Caco-2 (cell line): ENCODE measurements at places on chromosomes 5 and 9.

- no peak for DNase-seq
Measured at GRCh38 chr5:127586066-127586770, 62.7 kb upstream of the CTXN3 start.

DNA sequence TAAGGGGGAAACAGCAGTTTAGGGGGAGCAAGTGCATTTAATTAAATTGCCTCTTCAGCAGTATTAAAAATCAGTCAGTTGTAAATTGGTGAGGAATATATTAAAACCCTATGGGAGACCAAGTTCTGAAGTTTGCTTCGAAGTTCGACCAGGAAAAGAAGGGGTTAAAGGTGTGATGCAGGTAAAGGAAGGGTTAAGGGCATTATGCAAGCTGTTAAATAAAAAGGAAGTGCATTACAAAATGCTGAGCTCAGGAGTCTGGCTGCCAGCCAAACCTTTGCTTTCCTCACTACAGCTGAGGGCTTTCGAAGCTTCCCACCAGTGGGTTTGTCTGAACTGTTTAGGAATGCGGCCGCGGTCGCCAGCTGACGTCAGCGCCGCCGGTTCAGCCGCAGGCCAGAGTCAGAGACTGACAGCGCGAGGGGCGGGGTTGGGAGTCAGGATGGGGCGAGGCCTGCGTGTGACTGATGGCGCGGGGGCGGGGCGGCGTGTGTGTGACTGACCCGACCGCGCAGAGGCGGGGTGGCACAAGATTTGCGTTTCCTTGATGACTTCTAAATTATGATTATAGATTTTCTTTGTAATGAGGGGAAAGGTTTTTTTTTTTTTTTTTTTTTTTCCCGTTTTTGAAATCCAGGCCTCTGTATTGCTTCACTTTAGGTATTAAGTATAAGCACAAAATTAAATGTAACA, 76.6 kb downstream of the ZSWIM6 start:
- DNase-seq: peak; percentile 97

- no peak for DNase-seq
Measured at GRCh38 chr5:1063661-1064382, 48.0 kb downstream of the SLC12A7 start.

GRCh38 chr5:116394186-116394867, 180.3 kb downstream of the SEMA6A start:
- DNase-seq: no peak

GRCh38 chr5:6043491-6044310, 334.6 kb downstream of the MED10 start:
- no peak for DNase-seq

GRCh38 chr9:9764821-9765220, 848.0 kb downstream of the PTPRD start:
- no peak for DNase-seq

DNA sequence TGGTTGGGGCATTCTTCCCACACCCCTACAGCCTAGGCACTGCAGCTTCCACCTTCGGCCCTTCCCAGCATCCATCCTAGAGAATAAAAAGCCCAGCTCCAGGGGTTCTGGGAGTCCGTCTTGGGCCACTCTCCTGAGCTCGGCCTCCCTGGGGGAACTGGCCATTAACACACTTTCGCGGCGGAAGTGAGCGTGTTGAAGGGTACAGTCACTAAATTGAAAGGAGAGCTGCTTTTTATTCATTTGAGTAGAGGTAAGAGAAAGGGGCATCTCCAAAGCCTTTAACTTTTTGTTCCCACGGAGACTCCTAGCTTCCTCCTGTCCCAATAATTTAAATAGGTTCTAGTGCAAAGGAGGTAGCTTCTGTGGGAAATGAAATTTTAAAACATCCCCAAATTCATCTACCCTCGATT, 31.0 kb upstream of the NFIB start:
- no peak for DNase-seq

- no peak for DNase-seq
Measured at GRCh38 chr5:173882632-173883031, 5.5 kb upstream of the CPEB4 start.

DNA sequence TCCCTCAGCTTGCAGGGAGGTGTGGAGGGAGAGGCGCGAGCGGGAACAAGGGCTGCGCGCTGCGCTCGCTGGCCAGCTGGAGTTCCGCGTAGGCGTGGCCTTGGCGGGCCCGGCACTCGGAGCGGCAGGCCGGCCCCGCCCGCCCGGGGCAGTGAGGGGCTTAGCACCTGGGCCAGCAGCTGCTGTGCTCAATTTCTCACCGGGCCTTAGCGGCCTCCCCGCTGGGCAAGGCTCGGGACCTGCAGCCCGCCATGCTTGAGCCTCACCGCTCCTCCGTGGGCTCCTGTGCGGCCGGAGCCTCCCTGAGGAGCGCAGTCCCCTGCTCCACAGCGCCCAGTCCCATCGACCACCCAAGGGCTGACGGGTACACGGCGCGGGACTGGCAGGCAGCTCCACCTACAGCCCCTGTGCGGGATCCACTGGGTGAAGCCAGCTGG, 1516.4 kb downstream of the EFNA5 start:
- DNase-seq: no peak

DNA sequence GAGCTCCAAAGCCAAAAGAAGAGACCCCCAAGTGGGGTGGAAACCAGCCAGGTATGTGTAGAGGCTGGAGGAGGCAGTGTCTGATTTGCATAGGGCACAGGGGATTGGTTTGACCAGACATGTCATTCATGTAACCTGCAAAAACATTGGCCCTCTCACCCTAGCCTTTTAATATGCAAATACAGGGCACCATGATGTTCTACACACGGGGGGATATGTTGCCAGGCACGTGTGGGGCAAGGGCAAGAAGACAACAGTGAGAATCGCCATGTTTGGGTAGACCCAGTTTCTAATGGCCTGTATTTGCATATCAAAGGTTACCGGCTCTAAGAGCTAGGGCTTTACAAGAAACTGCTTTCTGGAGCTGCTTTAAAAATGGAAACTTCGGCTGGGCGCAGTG, 208.9 kb downstream of the GOLPH3 start:
- DNase-seq: no peak

DNA sequence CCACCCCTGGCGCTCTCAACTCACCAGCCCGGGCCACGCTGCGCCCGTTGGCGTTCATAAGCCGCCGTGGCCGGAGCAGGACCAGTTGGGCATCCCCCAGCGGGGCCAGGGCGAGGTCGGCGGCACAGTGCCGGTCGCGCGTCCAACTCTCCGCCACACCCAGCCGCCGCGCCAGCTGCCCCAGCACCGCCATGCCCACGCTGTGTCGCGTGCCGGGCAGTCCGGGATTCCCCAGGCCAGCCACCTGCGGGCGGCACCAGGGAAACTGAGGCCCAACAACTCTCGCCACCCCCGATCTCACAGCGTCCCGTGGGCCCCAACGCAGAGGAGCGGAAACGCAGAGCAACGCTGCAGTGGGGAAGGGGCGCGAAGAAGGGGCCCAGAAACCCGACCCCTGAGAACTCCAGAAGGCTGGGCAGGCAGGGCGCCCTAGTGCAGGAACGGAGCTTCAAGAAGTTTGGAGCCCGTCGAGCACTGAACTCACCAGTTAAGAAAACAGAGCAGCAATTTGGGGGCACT, 453 bp downstream of the PTRH1 start:
- DNase-seq: peak; percentile 30

GRCh38 chr5:88824141-88824540, 58.8 kb downstream of the MEF2C start:
- DNase-seq: no peak

DNA sequence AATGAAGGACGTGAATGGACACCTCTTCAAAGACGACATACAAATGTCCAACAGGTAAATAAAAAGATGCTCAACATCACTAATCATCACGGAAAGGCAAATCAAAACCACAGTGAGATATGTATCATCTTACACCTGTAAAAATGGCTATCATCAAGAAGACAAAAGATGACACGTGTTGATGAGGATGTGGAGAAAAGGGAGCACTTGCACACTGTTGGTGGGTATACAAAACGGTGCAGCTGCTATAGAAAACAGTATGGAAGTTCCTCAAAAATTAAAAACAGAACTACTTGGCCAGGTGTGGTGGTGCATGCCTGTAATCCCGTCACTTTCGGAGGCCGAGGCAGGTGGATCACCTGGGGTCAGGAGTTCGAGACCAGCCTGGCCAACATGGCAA, 47.9 kb downstream of the STK10 start:
- no peak for DNase-seq

- DNase-seq: no peak
Measured at GRCh38 chr9:124220946-124221451, 36.8 kb upstream of the NEK6 start.

DNA sequence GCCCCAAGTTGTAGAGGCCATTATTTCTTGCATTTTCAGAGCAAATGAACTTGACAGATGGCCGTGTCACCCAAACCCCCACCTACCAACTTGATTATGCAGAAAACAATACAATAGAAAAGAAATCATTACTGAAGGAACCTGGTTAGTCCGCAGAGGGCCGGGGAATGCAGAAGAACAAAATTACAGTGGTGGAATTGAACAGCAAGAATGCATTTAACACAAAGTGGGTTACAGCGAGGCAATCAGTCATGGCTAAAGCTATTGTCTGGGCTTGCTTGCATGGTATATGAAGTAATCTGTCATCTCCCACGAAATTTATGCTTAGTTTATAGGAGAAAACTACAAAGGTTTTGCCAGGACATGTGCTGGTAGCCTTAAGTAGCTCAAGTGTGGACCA, 238.3 kb upstream of the IRX1 start:
- no peak for DNase-seq

GRCh38 chr9:25935188-25935587, 256.9 kb upstream of the TUSC1 start:
- no peak for DNase-seq

DNA sequence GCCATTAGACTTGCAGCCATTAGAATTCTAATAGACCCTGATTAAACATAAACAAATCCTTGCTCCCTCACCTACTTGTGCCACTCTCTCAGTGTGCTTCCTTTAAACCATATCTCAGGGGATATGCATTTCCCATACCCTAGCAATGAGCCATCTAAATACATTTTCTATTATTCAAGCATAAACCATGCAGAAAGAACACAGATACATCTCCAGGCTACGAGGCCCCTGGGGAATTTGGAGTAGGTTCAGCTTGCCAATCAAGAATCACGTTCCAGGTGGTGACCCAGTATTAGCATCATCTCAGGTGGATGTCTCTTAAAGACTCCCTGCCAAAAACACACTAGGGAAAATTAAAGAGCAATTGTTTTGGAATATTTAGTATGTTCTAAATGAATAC, 93.0 kb upstream of the CCL21 start:
- no peak for DNase-seq

- peak; percentile 44 for DNase-seq
Measured at GRCh38 chr9:96376891-96377874, 6.3 kb downstream of the SLC35D2 start.

DNA sequence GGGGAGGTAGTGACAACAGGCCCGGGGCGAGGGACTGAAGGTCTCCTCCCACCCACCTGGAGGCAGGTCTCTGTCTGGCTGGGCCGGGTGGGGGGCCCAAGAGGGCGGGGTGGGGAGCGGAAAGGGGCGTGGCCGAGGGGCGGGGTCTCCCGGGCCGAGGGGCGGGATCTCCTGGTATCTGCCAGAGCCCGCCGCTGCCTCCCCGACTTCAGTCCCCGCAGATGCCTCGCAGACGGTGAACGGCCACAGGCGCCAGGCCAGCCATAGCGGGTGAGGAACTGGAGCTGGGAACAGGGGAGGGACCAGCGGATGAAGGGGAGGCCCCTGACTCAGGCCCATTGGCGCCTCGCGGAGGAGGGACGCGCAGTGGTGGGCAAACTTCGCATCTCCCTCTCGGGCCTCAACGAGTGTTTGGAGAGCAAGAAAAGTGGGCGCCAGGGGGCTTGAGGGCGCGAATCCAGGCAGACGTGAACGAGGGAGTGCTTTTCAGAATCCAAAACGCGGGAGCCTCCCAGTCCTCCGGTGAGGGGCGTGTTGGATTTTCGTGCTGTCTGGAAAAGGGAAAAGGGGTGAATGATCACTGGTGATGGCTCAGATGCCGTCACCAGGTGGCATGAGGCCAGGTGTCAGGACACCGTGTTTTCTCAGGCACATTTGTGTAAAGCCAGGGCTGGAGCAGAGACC, at the start of gene ADGRD2:
TSS of gene ADGRD2 (plus strand) at position 211 of the 684 bp plus-strand sequence. CDS start 1,216 bp downstream, outside the sequence.
- DNase-seq: no peak

DNA sequence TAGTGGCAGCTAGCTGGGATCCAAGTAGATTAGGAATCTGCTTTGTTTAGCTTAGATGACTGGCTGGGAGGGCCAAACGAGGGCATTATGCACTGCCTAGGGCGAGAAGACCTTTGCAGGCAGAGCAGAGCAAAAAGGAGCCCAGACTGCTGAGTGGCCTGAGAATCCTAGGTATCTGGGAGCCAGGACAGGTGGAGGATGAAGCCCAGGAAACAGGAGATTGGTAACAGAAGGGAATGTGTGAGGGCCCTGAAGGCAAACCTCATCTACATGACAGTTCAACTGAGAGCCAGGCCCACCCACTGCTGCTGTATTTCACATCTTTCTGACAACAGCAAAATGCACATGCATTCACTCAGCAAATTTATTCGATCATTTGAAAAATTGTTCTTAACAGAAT, 192.3 kb downstream of the DTWD2 start:
- DNase-seq: no peak

DNA sequence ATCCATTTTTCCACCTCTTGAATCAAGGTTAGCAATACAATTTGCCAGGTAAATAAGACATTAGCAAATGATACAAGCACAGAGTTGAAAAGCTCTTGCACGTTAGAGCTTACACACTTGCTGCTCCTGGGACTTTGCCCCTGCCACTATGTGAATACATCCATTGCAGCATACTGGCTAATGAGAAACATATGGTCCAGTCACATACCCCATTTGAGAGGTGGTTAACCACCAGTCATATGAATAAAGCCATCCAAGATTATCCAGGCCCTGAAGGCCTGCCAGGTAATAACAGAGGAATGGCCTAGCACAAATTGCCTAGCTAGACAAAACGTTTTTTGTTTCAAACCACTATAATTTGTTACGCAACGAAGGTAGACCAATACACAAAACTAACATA, 45.8 kb upstream of the FTMT start:
- DNase-seq: no peak

GRCh38 chr9:100088202-100088601, 10.6 kb downstream of the ERP44 start:
- no peak for DNase-seq

DNA sequence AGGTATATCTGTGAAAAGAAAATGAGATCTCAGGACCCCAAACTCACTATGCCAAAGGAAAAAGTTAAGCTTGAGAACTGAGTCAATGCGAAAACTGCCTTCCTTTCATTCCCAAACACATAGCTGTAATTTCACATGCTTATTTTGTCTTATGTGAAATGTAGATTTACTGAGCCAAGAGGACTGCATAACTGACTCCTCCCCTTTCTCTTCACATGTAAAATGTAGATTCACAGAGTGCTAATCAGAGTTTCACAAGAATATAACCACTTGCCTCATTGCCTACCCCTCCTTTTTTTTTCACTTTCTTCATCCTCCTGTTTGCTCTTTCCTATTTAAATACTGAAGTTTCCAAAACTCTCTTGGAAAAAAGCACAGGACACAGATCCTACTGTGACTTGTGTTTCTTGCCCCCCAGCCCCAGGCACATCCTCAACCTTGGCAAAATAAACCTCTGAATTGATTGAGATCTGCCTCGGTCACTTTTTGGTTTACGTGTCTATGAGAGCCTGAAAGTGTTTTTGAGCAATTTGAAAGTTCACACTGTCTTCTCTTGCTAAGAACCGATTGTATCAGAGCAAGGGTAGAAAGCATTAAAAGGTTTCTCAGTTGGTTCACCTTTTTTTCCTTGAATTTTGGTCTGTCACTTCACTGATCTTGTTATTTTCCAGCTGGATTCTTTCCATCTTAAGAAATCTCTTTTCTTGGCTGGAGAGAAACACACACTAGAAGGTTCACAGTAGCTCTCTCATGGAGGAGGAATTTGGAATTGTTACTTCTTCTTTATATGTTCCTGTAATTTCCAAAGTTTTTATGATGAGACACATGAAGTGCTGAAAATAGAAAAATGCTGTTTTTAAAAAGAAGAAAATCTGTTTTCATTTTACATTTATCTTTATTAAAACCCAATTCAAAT, 44.8 kb upstream of the SNAPC3 start:
- no peak for DNase-seq
